ENCODE measurements at places on chromosomes 5 and 9.

GRCh38 chr9:106954974-106955850 lies 92.2 kb downstream of the ZNF462 start:
- DNase-seq = no peak

GRCh38 chr5:171189442-171189841 lies 119.6 kb upstream of the TLX3 start:
- no peak for DNase-seq

DNA sequence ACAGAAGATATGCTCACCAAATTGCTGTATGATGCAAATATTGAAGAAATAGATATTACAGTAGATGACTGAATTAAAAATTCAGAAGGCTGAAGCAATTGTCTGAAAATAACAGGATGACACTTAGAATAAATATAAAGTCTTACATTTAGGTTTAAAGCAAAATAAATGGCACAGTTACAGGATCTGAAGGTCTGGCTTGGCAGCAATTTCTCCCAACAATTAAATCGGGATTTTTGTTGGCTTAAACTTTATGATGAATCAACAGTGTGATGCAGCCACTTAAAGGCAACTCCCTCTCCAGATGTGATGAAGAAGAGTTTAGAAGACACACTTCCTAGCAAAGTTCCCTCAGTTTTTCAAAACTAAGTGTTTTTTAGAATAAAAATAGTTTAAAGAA lies 80.5 kb downstream of the NREP start:
- DNase-seq = no peak

DNA sequence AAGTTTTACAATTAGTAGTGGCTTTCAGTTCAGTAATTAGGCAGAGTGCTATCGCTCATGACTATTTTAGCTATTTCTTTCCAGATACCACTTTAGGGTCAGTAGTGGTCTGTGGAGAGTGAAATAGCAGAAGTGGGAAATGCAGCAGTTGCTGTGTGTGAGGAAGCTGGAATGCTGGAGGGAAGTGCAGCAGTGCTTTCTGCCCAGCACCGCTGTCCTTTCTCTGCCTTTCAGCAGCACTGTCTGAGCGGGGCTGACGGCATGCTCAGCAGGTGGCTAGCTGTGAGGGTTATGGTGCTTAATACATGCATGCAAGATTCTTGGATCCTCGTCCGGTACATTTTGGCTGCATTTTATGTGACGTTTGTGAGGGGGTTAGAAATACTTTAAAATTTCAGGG lies 213.9 kb downstream of the PBX3 start:
- DNase-seq = no peak

Measured in hypothalamus (tissue), 51 donors.